ENCODE measurements at places on chromosomes 12 and 14.

DNA sequence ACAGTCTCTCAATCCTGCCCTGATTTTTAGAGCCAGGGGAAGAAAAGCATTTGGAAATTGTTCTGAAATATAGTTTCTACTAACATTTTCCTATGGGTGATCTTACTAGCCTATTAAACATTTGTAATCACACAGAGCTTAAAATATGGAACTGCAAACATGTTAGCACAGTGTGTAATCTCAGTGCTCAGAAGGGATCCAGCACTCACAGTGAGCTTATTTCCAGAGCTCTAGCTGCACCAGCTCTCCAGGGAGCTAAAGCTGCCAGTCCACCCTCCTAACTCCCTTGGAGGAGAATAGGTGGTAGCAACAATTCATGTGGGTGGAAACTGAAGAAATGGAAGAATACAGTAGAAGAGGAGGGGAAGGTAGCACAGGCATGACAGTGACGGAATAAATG, 64.9 kb upstream of the SYT1 start:
- no peak for DNase-seq

GRCh38 chr12:18457362-18457761, 196.0 kb downstream of the PIK3C2G start:
- DNase-seq = no peak

- DNase-seq = no peak
These were observed 52.4 kb downstream of the PRKAB1 start for GRCh38 chr12:119720349-119720748.

DNA sequence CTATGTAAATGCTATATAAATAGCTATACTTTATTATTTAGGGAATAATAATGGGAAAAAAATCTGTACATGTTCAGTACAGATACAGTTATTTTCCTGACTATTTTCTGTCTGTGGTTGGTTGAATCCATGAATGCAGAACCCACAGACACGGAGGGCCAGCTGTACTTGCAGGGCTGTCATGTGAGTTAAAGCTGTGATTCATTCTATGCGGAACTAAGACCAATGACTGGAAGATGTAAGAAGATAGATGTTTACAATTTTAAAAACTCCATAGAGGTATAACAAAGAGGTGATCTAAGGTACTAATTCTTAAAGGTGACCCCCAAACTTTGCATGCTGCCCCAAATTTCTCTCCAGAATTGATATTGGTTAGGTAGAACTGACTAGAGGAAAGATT, 14.6 kb downstream of the PCNX4 start:
- DNase-seq = no peak

DNA sequence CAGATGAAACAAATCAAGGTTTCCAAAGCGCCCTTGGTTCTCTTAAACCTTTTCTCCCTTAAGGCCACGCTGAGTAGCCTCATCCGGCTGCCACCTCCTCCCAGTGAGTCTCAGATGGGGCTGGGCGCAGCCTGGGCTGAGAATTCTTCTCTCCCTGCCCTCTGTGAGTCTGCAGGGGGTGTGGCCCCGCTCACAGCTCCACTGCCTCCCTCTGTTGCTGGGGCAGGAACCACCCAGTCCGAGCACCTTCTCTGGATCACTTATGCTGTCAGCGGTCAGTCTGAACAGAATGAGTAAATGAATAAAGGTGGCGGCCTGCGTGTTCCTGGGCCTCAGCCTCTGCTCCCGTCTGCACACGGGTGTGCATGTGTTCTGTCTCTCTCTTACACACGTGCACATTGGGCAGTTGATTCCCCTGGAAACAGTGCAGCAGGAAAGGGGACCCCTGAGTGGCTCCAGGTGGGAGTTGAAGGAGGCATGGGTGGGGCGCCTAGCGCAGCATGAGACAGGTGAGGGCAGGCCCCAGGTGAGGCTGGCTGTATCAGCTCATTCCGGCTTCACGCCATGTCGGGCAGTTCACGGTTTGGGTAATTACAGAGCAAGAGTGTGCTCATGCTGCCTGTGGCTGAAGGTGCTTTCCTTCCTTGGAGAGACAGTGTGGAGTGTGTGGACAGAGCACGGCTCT, 4.3 kb downstream of the PAPLN start:
- no peak for DNase-seq

- DNase-seq = no peak
These were observed 5.3 kb downstream of the ALDH1L2 start for GRCh38 chr12:105078712-105079570.

DNA sequence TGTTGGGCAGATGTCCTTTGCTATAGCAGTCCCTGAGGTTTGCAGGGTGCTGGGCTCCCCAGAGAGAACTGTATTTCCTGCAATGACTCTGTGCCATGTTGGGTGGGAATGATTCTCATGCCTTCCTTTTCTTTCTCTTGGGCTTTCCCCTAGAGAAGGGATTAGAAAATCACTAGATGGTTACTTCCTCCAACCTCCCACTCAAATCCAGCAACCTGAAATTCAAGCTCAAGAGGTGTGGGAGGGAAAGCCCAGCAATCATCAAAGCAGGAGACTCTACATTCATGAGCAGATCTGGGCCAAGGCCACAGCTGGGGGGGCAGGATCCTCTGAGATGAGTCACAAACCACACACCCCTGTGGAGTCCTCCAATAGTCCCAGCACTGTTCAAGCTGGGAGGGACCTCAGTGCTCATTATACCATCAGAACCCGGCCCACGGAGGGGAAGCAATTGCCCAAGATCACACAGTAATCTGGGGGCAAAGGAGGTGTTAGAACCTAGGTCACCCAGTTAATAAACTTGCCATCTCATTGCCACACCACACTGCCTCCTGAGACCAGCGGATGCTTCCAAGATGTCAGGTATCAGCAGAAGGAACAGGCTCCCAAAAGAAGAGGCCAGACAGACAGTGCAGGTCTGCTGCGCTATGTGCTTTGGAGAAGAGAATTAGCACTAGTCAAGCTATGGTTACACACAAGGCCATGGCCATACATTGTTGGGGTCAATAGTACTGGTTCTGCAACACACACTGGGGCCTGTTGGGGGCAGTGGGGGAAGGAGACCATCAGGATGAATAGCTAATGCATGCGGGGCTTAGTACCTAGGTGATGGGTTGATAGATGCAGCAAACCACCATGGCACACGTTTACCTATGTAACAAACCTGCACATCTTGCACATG, 65.7 kb downstream of the TTC9 start:
- DNase-seq = no peak

- peak; percentile 41 for DNase-seq
These were observed 7.5 kb downstream of the TBK1 start for GRCh38 chr12:64459394-64459891.

DNA sequence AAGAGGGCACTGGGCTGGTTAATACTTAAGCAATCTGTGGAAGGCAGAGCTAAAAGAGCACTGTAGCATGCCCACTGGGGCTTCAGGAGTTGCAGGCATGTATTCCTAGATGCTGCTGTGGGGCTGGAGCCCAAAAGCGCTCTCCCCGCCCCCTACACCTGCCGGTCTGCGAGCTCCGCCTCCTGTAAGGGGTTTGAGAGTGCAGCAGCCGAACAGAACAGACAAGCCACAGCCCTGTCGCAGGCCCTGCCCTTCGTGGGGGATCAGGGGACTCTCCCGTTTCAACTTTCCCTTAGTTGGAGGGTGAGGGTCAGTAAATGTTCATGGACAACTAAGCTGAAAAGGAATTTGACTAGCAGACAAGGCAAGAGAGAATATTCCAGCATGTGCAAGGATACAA, 17.6 kb downstream of the SLC38A6 start:
- DNase-seq = no peak

DNA sequence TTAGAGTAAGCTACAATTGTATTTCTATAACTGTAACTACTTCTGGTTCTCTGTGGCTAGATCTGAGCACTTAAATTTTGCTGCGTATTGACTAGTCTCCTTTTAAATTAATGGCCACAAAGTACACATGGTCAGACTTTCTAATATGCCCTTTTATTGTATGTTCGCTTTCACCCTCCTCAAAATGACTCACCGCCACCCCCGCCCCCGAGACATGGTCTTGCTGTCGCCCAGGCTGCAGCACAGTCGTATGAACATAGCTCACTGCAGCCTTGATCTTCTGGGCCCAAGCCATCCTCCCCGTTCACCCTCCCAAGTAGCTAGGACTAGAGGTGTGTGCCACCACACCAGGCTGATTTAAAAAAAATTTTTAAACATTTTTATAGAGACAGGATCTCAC, 11.8 kb downstream of the MTERF2 start:
- no peak for DNase-seq

- DNase-seq = no peak
These were observed 581.7 kb downstream of the DIO2 start for GRCh38 chr14:79629411-79630287.

DNA sequence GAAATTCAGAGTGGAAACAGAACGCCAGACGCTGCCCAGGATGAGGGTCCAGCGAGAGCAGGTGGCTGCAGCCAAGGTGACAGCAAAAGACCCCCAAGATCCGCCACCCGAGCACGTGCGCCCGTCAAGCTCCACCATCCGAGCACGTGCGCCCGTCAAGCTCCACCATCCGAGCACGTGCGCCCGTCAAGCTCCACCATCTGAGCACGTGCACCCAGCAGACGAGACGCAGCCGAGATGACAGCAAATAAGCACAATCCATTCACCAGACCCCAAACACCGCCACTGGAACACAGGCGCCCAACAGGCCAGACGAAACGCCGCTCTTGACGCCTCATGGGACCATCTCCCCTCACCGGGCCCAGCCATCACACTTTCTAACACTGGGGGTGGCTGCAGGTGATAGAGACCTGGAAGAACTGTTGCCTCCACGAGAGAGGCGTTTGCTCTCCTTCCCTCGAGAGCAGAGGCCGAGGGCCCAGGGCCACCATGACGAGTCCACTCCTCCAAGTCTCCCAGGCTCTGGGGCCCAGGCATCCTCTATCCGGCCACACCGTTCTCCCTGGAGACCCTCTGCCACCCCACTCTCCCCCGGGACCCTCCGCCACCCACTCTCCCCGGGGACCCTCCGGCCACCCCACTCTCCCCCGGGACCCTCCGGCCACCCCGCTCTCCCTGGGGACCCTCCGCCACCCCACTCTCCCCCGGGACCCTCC, 62.1 kb upstream of the GALNT9 start:
- DNase-seq = no peak

DNA sequence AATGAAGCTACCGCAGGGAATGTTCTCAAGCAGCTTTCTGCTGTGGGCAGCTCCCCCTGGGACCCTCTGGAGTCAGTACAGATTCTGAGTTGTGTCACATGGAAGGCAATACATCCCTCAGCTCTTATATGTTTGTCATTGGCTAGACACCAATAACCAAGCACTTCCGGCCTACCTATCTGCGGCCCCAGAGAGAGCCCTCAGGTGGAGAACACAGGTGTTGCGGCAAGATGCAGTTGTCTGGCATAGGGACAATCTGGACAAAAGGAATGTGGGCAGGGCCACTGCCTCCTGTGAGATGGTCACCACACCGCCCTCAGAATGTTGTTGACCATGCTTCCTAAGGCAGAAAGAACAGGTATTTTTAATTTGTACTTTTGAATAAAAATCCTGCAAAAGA, 118.7 kb downstream of the BRMS1L start:
- peak; percentile 4 for DNase-seq

DNA sequence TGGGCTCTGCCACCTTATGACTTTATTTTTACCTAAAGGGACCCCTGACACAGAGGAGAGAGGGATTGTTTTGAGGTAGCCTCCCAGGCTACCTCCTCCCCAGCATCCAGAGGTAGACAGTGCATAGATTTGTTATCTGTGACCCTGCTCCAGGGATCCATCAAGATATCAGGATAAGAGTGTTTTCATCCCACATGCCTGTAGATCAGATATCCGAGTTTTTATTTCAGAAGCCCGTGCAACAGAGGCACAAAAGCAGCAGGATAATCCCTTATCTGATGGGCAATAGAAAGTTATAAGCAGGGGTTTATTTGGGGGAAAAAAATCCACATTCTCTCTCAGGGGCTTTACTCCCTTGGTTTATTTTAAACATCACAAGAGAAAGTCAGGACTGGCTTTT, 117.0 kb upstream of the RPH3A start:
- no peak for DNase-seq

- DNase-seq = no peak
These were observed 46.0 kb upstream of the CHST11 start for GRCh38 chr12:104410786-104411185.

DNA sequence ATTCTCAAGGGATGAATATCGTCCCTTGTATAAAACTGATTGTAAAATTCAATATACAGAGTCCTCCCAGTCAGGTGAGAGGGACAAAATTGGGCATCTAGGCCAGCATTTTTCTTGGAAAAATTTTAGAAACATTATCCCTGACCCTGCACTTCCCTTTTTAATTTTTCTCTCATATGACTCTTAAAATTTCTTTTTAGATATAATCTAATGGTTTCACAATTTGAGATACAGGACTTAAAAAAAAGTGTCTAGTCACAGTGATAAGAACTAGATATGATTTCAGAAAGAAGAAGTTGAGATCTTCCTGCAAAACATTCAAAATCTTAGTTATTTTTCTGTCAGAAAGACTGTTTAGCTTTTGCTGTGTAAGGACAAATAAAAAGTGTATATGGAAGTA, 270.8 kb upstream of the PPFIA2 start:
- no peak for DNase-seq

DNA sequence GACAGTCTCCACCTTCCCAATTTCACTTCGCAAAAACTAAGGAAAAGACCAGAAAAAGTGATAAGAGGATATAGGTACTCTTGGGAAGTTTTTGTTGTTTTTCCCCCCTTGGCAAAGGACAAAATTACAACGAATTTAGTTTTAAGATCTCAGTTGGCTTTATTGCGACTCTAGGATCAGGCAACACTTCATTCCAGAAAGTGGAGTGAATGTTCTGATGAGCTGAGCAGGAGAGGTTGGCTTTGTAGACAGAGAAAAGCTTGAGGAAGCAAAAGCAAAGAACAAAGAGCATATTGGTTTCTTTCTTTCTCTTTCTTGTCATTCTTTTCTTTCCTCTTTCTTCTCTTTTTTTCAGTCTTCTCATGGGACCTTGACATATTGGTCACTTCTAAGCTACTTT, 640 bp upstream of the ZFYVE1 start:
- DNase-seq = peak; percentile 13

DNA sequence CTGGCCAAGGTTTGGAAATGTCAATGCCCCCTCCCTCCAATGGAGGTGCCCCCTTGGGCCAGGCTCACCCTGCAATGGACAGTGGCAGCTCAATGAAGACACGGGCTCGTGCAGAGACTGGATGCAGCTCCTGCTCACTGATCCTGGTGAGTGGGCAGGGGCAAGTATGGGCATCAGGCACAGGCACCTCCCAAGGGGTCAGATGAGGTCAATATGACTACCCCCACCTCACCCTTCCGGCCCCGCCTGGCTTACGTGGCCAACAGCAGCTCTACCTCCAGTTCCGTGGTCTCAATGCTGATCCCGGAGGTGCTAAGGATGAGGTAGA, 13.6 kb downstream of the ITGA7 start:
- no peak for DNase-seq

GRCh38 chr12:32036477-32037263, 70.0 kb upstream of the BICD1 start:
- DNase-seq = no peak
